Stimulated activated CD4-positive, alpha-beta T cell treated with anti-CD3 and anti-CD28 coated beads, Interleukin-1b, Interleukin-23, amount 100 ng/mL, for 1 hour (primary cell): ENCODE measurements at places on chromosomes 12 and 14.

DNA sequence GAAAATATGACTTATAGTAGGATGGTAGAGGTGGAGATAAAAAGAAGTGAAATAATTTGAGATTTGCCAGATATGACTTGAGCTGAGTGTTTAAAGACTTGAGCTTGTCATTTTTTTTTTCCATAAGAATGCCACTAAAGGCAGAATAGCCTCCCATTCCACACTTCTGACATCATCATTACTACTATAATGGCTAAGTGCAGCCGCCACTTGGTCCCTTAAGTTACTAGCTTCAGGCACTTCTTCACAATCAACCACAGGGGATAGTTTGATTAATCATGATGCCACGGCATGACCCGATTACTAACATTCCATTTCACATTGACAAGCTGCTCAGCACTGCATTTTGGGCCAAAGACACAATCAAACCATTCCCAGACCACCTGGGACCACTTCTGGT lies 127.9 kb downstream of the EFCAB11 start:
- DNase-seq, result no peak

DNA sequence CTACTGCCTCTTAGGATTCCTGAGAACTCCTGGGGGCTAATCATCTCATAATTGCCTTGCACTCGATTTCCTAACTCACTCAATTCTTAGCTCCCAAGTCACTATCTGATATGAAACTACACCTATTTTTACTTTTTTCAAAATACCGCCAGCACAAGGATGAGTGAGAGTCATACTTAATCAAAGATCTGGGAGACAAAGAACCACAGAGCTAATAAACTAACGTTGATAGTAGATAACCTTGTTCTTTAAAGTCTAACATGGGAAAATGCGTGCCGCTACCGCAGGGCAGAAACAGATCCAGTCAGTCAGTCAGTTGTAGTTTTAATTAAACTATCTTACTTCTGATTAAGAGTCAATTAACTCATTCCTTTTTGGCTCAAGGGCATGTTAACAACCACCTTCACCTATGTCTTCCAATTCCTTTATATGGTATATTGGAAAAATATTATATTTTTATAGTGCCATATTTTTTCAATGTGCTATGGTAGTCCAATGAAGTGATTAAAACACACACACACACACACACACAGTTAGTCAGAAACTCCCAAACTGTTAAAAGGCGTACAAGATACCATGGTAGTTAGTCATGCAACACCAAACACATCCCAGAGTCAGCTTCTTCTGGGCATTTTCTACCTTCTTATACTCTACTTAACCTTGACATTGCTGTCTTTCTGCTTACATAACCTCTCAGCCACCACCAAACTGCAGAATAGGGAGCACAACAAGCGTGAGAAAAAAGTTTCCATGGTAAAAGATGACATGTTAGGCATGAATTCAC lies 114.0 kb downstream of the KLHL28 start:
- DNase-seq, result no peak

- no peak for DNase-seq
Observed at GRCh38 chr12:72105849-72106248, 166.3 kb upstream of the TRHDE start.

GRCh38 chr12:77337362-77337761 lies 272.0 kb upstream of the E2F7 start:
- no peak for DNase-seq

GRCh38 chr12:53160000-53160399 lies 20.5 kb upstream of the ZNF740 start:
- no peak for DNase-seq

GRCh38 chr14:73754911-73755360 lies 40.8 kb upstream of the PNMA1 start:
- no peak for DNase-seq

DNA sequence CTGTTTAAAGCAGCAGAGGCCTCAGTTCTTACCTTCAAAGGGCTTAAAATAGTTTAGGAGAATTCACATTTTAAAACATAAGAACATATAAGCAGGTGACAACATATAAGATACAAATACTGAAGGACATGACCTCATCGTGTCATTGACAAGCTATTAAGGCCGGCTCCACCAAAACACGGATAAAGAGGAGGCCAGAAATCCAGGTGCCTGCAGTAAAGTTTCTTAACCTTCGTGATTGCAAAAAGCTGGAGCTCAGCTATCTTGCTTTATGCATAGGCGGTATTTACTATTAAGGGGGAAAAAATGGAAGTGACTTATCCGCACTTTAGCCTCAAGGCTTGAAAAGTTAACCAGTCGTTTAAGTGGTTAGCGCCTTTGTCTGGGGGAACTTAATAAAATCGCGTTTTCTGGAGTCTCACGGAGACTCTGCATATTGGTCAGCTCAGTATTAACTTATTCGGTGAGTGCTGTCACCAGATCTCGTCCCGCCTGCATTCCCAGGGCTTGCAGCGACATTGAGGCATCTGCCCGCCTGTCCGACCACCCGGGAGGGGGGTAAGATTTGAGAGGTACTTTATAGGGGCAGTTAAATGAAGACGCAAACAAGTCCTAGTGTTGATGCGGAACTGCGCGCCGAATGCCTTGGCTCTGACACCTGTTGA lies 1.1 kb upstream of the SP1 start:
- DNase-seq, result no peak

GRCh38 chr14:75907756-75908359 lies 73.9 kb downstream of the TGFB3 start:
- DNase-seq, result no peak

DNA sequence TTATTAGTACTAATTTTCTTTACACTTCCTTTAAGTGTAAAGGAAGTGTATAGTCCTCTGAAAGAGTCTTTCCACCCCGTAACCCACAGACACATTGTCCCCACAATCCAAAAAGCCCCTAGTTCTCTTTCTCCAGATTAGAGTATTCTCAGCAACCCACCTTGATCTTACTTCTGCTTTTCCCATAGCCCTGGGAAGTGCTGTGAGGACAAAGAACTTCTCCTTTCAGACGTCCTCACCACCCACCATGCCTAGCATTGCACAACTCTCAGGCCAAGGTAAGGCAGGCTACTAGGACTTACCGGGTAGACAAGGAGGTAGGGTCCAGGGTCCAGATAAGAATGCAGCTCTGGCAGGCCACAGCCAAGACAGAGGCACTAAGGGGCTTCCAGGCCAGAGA lies 7.4 kb downstream of the AAAS start:
- DNase-seq, result no peak

DNA sequence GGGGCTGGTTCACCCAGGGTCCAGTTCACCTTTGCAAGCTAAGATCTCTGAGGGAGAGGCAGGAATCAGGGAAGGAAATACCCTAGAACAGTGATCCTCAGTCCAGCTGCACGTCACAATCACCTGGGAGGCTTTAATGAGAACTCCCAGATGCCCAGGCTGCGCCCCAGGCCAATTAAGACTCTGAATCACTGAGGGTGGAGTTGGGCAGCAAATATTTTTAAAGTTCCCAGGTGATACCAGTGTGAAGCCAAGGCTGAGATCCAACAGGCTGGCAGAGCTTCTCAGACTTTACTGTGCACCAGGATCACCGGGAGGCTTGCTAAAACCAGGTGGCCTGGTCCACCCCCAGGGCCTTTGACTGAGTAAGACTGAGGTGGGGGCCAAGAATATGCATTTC lies 23.8 kb downstream of the MYL2 start:
- no peak for DNase-seq

DNA sequence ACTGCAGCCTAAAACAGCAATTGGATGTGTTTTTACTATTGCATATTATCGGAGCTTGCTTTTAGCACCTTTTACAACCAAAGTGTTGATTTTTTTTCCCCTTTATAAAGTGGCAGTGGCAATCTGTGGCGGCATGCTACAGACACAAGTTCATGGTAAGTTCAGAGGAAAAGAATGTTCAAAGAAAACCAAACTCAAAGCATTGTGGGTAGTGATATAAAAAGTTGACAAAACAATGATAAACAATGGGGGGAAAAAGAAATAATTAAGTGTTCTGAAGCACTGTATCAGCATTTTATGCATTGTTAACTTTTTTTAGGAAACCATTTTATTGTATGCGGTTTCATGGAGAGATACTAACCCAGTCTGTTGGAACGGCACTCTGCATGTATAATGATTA lies 492.0 kb upstream of the SOX5 start:
- no peak for DNase-seq

DNA sequence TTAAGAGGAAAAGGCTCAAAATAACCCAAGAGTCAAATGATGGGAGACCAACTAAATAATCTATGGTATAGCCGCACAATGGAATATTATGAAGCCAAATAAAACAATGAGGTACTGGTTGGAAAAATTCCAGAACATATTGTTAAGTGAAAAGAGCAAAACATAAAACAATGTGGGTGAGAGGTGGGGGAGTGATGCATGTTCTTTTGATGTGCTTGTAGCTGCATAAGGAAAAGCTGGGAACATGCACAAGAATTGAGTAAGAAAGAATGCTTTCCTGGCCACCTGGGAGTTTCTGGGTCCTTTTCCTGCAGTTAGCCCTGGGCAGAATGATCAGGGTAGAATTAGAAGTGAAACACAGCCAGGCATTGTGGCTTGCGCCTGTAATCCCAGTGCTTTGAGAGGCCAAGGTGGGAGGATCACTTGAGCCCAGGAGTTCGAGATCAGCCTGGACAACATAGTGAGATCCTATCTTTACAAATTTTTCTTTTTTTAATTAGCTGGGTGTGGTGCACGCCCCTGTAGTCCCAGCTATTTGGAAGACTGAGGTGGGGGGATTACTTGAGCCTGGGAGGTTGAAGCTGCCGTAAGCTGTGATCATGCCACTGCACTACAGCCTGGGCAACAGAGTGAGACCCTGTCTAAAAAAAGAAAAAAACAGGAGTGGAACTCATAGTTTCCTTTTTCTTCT lies 7.9 kb downstream of the ABCB9 start:
- no peak for DNase-seq

DNA sequence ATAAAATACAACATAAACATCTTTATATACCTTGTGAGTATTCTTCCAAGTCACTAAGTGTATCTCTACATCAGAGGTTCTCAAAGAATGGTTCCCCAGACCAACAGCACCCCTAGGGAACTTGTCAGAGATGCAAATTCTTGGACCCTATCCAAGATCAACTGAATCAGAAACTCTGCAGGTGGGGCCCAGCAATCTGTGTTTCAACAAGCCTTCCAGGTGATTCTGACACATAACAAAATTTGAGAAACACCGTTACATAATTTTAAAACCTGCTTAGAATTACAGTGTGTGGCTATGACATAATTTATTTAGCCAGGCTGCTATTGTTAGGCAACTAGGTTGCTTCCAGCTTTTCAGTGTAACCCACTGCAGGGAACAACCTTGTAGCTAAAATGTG lies 49.8 kb downstream of the NTN4 start:
- DNase-seq, result no peak

DNA sequence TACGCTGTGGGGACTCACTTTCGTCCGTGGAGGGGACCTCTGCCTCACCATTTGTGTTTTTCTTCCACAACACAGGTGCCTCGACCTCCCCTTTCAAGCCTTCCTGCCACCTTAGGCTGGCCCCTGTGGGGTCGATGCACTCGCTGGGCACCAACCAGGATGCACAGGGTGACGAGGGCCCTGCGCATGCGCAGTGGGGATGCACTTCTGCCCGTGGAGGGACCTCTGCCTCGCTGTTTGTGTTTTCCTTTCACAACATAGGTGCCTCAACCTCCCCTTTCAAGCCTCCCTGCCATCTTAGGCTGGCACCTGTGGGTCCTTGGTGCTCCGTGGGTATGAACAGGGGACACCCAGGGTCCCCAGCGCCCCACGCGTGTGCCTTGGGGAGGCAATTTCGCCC lies 356.8 kb downstream of the ALG10 start:
- DNase-seq, result no peak

GRCh38 chr12:25585021-25585523 lies 32.0 kb upstream of the LMNTD1 start:
- no peak for DNase-seq

- DNase-seq, result no peak
Observed at GRCh38 chr14:50795909-50796308, 35.1 kb downstream of the NIN start.

DNA sequence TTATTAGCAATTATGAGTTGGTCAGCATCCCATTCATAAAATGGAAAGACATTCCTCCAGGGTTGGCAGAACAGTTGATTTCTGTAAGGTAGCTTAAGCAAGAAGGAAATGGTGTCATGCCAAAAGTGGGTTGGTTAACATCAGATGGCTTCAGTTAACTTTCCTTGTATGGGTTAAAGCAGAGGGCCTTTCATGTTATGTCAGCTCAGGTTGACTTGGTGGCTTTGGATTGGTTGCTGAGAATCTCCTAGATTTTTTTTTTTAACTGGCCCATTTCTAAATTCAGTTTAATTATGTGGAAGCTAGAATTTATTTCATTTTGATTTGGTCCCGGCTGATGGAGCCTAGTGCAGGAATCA lies 87.8 kb downstream of the BBS10 start:
- DNase-seq, result no peak

GRCh38 chr14:75539561-75540478 lies 17.6 kb downstream of the BATF start:
- no peak for DNase-seq

GRCh38 chr12:100982511-100983183 lies 188.1 kb downstream of the ANO4 start:
- DNase-seq, result no peak

GRCh38 chr12:31931796-31932715 lies 27.2 kb upstream of the RESF1 start:
- no peak for DNase-seq

GRCh38 chr12:92055877-92056276 lies 89.8 kb downstream of the BTG1 start:
- DNase-seq, result no peak

GRCh38 chr14:65832431-65833266 lies 420.1 kb downstream of the FUT8 start:
- DNase-seq, result no peak

DNA sequence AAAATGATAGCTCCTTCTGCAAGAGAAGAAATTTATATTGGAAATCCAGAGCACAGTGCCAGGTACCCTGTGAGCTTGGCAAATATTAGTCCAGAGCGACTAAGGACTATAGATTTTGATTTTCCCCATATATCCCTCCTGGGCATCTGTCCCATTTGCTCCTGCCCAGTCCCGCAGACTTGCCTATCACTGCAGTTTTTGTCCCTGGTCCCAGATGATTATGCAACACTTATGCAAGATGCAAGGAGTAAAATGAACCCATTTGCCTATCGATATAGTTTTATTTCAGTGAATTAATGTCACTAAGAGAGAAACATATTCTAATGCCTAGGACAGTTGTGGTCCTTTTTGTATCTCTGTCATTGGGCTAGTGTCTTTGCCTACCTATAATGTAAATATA lies 215.9 kb upstream of the BMP4 start:
- no peak for DNase-seq

GRCh38 chr12:2387103-2387834 lies 334.5 kb downstream of the CACNA1C start:
- DNase-seq, result no peak

GRCh38 chr12:19179986-19180385 lies 50.5 kb downstream of the PLEKHA5 start:
- no peak for DNase-seq

- no peak for DNase-seq
Observed at GRCh38 chr12:16385782-16386646, 38.6 kb downstream of the MGST1 start.

- DNase-seq, result no peak
Observed at GRCh38 chr12:121806009-121806545, 2.3 kb downstream of the SETD1B start.

GRCh38 chr12:52910248-52910883 lies 5.5 kb upstream of the KRT8 start:
- DNase-seq, result no peak
